ENCODE measurements at places on chromosomes 11 and 22. TPM values are rescaled to one million over a fixed set of nuclear protein-coding genes. Genes with fewer than 3 reads are reported as not detected.

GRCh38 chr11:118258410-118258809 is 5.7 kb downstream of the MPZL2 start:
- peaks cover 63% of the 10 kb centered on the region for H3K36me3 ChIP-seq
- DNase-seq = no peak
- H3K27me3 ChIP-seq = peaks cover 24% of the 10 kb centered on the region
- H3K4me1 ChIP-seq = peaks cover 12% of the 10 kb centered on the region
- no peak overlapping the region for H3K4me3 ChIP-seq
- no peak overlapping the region for H3K27ac ChIP-seq

- peaks cover 44% of the 10 kb centered on the region for H3K4me1 ChIP-seq
- DNase-seq = no peak
- H3K27me3 ChIP-seq = no peaks in the 10 kb centered on the region
- H3K27ac ChIP-seq = peak overlapping the region; percentile 86
- no peak overlapping the region for H3K4me3 ChIP-seq
Observed at GRCh38 chr22:23213581-23214334, 33.4 kb downstream of the BCR start.

DNA sequence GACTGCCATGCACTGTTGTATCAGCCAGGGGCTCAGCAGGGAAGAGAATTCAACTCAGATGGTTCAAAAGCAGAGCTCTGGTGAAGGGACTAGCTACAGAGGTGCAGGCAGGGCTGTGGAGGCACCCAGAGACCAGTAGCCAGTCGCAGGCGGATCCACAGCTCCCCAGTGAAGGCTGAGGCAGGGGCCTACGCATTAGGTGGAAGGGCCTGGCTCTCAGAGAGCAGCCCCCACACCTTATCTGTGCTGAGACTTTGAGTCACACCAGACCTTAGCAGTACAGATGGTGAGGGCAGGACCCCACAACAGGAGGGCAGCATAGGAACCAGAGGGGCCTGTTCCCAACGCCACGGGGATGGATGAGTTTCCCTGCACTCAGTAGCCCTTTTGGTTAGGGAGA is 189.6 kb downstream of the DSCAML1 start:
- H3K27me3 ChIP-seq = no peaks in the 10 kb centered on the region
- no peak for DNase-seq
- no peak overlapping the region for H3K27ac ChIP-seq
- no peak overlapping the region for H3K4me3 ChIP-seq

GRCh38 chr22:42080287-42080686 is 787 bp downstream of the SMDT1 start:
- peaks cover 57% of the 10 kb centered on the region for H3K36me3 ChIP-seq
- DNase-seq = peak; percentile 55
- peak overlapping the region; percentile 62 for H3K4me3 ChIP-seq
- no peaks in the 10 kb centered on the region for H3K27me3 ChIP-seq
- H3K27ac ChIP-seq = peak overlapping the region; percentile 99

DNA sequence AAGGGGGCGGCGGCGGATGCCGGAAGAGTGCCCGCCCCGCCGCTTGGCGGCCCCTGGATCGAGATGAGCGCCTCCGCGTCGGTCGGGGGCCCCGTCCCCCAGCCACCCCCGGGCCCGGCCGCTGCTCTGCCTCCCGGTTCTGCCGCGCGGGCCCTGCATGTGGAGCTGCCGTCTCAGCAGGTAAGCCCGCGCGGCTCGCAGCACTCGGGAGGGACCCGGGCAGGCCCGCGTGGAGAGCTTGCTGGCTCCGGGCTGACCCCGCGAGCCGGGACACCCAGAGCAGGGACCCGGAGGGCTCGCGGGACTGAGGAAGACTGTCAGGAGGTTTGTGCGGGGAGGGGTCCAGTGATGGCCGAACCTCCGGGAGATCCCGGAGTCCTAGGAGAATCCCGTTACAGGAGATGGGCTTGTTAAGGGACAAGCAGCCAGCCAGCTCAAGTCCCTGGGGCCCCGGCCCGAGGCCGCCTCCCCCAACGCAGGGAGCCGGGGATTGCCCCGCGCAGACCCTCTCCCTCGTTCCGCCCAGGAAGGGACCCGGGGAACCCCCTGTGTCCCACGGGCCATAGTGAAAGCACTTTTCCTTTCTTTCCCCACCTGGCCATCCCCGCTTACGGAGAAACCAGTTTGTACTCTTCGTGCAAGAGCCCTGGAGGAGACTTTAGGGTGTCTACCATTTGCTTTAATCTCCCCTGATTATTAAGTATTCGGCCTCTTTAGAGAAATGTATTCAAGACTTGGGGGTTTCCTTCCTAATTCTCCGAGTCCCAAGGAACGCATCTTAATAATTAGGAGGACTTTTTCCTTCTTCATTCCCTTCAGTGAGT is 547 bp downstream of the UVRAG start:
- peak; percentile 47 for DNase-seq
- no peaks in the 10 kb centered on the region for H3K27me3 ChIP-seq
- peak overlapping the region; percentile 94 for H3K27ac ChIP-seq

- no peak overlapping the region for H3K27ac ChIP-seq
- no peaks in the 10 kb centered on the region for H3K27me3 ChIP-seq
- H3K4me3 ChIP-seq = no peak overlapping the region
- H3K4me1 ChIP-seq = no peaks in the 10 kb centered on the region
- no peak for DNase-seq
Observed at GRCh38 chr22:40463683-40464082, 93.3 kb downstream of the SGSM3 start.

GRCh38 chr11:63504054-63504453 is 1.8 kb upstream of the LGALS12 start:
- H3K4me1 ChIP-seq = peaks cover 14% of the 10 kb centered on the region
- H3K27me3 ChIP-seq = no peaks in the 10 kb centered on the region
- peak overlapping the region; percentile 62 for H3K27ac ChIP-seq
- DNase-seq = no peak
- H3K36me3 ChIP-seq = no peaks in the 10 kb centered on the region

DNA sequence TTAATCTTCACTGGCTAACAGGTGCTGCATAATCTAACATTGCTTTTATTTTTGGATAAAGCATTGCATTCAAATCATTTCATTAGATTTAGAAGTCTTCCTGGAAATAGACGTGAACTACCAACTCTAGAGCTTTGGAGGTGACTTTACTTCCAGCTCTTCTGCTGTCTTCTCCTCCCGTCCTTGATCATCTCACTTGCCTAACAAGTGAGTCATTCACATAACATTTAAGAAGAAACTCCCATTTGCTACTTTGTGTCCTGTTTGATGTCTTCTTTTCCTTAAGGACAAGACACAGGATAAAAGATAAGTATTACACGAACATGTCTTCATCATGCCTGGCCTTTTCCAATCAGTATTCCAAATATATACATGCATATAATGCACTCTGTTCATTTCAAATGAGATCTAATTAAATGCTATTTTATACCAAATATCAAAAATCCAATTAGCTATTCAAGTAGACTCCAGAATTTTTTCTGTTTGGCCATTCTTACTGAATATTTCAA is 88.3 kb downstream of the BDNF start:
- H3K27ac ChIP-seq = no peak overlapping the region
- no peaks in the 10 kb centered on the region for H3K4me1 ChIP-seq
- no peaks in the 10 kb centered on the region for H3K36me3 ChIP-seq
- no peak for DNase-seq
- no peak overlapping the region for H3K4me3 ChIP-seq

Gene MOV10L1
- total RNA-seq = 2.8 TPM

Gene PANX2
- not detected for total RNA-seq

Measured in stomach (tissue), 19 donors.